ENCODE measurements at places on chromosomes 2 and 18.

- DNase-seq, result no peak
These were observed 398.3 kb downstream of the ALK start for GRCh38 chr2:29522951-29523669.

DNA sequence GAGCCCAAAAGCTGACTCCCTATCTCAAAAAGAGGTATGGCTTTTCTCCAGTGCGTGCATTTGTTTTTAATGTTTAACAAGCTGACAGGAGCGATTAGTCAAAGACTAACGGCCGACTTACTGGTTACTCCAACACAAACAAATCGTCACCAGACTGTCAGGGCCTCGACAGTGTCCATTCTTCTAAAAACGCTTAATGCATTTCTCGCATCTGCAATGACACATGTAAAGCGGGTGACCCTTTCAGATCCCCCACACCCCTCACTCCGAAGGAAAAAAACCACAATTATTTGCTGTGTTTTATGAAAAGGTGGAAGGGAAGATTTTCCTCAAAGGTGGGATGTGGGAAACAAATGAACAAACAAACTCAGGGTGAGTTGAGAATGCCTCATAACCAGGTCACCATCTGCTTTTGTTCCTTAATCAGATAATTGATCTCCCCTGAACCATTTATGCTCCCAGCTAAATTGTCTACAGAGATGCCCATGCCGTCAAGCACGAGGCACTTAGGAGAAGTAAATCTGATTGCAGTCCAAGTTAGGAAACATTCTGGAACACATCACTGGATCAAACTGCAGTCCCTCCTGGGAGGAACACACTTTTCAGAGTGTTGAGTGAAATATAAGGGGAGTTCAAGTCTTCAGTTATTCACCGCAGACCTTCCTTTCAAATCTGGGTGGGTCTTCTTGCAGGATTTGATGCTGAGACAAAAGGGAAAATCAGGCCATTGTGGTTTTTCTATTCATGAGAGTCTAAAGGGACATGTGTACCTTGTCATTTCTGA is 340.8 kb downstream of the CMPK2 start:
- DNase-seq, result no peak

- no peak for DNase-seq
These were observed 2.1 kb downstream of the ZNF532 start for GRCh38 chr18:58866773-58867150.

- DNase-seq, result no peak
These were observed 46.3 kb downstream of the EN1 start for GRCh38 chr2:118801151-118801550.

DNA sequence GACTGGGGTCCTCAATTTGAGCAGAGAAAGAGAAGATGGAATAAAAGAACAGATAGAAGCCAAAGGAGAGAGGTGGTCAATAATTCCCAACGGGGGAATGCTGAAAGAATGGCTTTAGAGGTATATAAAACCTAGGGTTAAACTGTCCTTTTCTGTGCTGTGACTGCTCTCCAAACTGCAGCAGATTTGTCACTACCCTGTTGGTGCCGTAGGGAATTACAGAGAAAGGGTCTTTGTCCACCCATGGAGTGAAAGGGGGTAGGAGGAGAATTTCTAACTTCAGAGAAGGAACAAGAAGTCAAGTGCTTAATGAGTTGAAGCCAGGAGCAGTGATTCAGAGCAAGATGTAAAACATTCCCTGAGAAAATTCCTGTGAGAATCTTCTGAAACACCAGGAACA is 486.5 kb downstream of the NUP35 start:
- DNase-seq, result no peak

DNA sequence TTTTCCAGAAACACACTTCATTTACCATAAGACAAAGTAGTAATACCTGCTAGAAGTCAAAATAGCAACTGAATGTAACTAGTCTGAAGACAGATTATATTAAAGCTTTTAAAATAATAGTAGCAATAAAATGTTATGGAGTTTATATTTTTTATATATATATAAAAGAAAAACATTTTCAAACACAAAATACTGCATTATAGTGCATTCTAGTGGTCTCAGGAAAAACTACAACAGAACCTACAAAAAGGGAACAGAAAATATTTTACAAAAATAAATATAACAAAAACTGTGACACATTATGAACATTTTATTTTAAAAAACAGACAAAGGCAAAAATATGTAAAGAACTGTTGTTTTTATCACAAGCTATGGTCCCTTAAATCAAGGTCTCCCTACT is 48.0 kb downstream of the STRN start:
- DNase-seq, result no peak

DNA sequence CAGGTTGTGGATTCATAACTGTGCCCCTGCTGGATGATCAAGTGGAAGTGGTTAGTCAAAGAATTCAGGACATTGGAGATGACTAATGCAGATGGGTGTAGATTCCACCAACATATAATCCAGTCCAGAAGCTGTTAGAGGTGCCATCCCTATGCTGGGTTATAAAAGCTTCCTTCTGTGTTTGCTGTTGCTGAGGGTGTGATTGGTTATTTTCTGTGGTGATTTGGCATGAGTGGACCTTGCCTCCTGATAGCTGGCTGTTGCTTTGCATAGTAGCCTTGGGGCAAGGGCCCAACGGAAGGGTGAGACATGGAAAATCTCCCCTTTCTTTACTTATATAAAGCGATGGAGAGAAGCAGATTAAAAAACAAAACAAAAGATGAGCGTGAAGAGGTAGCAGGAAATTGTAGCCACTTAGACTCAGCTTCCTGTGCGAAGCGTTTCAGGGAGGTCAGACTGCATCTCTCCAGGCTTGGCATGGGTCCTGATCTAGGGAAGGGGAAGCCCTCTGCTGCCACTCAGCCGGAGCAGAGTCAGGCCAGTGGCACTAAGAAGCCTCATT is 190.4 kb downstream of the FMNL2 start:
- DNase-seq, result no peak
